Stimulated activated CD8-positive, alpha-beta memory T cell treated with anti-CD3 and anti-CD28 coated beads, Interleukin-4, amount 100 ng/mL, for 1 hour (primary cell): ENCODE measurements at places on chromosomes 2 and 18.

DNA sequence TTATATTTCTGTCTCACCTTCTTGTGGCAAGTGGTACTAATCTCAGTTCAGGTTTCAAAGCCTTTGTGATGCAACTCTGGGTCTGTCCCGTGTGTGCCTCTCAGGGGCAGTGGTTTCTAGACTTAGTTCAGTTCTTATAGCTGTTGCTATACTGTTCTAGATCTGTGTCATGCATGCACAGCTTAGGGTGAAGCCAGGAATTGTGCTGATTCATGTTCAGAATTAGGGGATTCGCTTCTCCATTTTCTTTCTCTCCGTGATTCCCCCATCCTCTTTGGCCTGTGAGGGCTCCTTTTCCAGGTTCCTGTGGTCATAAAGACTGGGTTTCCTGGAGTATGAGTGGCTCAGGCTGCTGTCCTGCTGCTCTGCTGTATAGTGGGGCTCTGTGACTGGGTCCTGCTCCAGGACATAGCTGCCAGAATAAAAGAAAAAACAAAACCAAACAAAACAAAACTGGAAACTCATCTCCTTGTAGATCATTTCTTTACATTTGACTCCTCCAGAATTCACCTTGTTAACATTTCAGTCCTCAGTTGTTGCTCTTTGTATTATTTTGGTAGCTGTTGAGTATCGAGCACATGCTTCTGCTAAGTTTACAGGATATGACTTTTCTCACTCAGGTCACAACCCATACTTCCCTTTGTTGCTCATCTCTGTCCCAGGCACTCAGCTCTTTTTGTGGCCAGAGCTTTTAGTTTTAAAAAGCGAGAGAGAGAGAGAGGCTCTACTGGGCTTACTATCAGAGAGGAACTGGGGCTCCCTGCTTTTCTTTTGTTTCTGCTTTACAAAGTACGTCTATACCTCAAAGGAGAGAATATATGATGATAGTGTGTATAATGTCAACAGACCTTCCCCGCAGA lies 34.2 kb downstream of the CERS6 start:
- no peak for DNase-seq

DNA sequence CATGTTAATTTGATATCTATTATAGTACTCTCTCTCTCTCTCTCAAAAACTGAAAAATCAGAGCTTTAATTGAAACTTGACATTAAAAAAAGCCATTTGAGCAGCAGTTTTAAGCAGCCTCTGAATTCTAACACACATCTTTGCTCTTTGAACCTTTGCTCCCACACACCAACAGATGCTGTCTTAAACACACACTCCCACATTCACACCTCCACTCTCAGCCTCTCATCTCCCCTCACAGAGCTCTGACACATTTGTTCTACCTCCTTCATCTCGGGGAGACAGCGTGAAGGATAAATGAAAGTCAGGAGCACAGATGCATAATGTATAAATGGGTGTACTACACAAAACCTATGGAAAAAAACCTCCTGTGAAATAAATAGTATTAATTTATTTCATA lies 95.2 kb downstream of the NAB1 start:
- no peak for DNase-seq

GRCh38 chr2:183993052-183993451 lies 605.3 kb upstream of the ZNF804A start:
- no peak for DNase-seq

DNA sequence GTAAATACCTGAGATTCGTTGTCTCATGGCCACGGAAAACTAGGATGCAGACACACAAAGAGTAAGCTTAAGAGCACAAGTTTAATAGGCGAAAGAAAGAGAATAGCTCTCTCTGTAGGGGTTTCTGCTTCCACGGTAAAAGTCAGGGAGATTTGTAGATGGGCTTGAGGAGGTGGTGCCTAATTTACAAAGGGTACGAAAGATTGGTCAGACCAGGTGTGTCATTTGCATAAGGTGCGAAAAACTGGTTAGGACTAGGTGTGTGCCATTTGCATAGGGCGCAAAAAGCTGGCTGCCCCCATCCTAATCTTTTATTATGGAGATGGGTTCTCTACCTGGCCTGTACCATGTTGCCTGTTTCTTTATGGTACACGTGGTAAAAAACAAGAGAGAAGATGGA lies 170.5 kb upstream of the DOK6 start:
- no peak for DNase-seq

GRCh38 chr2:21552981-21553380 lies 429.2 kb downstream of the TDRD15 start:
- DNase-seq = no peak

DNA sequence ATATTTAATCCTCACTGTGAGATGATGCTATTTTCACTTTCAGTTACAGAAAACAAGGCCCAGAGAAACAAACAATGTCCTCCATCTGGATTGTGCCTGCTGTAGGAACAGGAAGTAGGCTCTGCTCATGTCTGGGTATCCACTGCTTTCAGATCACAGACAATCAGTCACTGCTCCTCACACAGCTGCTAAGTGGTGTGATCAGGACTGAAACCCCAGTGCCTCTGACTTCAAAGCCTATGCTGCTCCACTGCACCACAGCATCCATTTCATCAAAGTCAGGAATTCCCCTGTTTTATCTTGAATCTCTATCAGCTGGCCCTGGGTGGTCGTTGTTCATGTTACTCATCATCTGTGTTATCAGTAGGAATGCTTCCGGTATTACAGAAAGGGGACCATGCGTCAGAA lies 303.8 kb upstream of the TRIB2 start:
- DNase-seq = no peak

GRCh38 chr2:47569658-47570475 lies 166.9 kb downstream of the MSH2 start:
- DNase-seq = no peak

GRCh38 chr2:164662868-164663631 lies 41.8 kb upstream of the GRB14 start:
- DNase-seq = no peak

- DNase-seq = no peak
These were observed 131.0 kb downstream of the ZAP70 start for GRCh38 chr2:97844311-97844859.

DNA sequence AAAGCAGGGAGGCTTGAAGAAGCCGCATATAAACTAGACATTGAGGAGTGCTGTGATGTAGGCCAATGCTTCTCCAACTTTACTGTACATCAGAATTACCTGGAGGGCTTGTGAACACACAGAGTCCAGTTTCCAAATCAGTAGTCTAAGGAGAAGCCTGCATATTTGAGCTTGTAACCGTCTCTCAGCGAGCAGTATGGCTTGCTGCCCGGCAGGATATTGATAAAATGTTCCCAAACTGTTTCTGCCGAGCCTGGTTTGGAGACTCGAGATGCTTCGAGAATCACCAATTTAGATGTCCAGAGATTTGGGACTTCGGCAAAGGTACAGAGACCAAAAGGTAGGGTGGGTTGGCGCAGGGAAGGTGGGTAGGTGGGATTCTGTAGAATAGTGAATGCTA lies 11.0 kb upstream of the RAB31 start:
- DNase-seq = no peak

GRCh38 chr2:74514368-74515270 lies at the start of gene TLX2:
Gene TLX2 (plus strand): TSS chr2:74514450. CDS start chr2:74514807, 357 bp downstream.
- no peak for DNase-seq

- no peak for DNase-seq
These were observed 123.0 kb downstream of the CYP26B1 start for GRCh38 chr2:72024451-72025175.

- no peak for DNase-seq
These were observed 108.5 kb downstream of the CTAGE1 start for GRCh38 chr18:22309191-22309590.

DNA sequence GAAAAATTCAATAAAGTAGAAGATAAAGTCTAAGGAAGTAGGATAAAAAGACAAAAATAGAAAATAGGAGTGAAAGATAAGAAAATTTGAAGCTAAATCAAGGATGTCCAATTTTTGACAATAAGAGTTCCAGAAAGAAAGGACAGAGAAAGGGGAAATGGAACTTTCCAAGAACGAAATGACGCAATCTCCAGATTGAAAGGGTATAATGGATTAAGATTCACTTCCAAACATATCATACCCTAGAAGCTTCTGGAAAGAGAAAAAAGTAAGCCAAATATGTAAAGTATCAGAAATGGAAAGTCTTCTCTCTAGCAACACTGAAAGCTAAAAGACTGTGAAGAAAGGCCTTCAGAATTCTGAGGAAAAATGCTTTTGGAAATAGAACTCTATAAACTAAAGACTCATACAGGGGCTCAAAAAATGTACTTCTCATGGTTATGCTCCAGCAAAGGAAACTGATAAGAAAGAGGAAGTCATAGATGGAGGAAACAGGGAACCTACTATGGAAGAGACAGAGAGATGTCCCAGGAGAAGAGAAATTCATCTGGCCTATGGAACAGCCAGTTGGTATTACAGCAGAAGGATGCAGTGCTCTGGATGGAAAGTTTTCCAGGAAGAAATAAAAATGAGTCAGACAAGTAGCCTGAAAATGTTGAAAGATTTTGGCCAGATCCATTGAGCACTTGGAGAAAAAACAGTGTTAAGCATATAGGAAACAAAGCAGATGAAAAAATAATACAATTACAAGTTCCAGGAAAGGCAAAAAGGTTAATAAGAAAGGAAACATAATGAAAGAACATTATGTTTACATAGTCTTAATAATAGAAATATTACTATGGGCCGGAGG lies 20.1 kb downstream of the CASP8 start:
- no peak for DNase-seq
